Peyer's patch (tissue), 4 donors: ENCODE measurements at places on chromosomes 4 and X. TPM values are rescaled to one million over a fixed set of nuclear protein-coding genes. Genes with fewer than 3 reads are reported as not detected.

Gene CLNK
- 4.1 TPM for total RNA-seq

Gene CPZ
- total RNA-seq = not detected

Gene MID1
- 19.6 TPM for total RNA-seq

Gene FAM114A1
- 65.0 TPM for total RNA-seq

Gene FAM9C
- total RNA-seq = 0.57 TPM

Gene KCNIP4
- 2.8 TPM for total RNA-seq

Gene SLIT2
- total RNA-seq = 3.3 TPM

Gene CTAG2
- not detected for total RNA-seq

Gene USP26
- not detected for total RNA-seq

- peak; percentile 71 for DNase-seq
Measured at GRCh38 chrX:56248492-56248891, 16.3 kb downstream of the KLF8 start.

DNA sequence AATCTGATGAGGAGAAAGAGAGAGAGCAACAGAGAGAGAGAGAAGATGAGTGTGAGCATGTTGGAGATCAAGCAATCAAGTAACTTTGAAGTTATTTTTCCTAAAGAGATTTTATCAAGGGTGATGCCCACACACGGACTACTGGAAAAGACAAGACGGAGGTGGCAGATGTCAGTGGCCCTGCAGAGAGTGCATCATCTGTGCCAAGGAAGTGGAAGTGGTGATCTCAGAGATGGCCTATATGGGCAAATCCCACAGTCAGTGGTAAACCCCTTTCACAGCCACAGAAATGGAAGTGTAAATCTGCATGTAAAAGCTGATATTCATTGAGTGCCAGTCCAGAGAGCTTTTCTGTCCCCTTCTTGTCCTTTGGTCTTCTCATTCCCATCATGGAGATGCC, 577.2 kb upstream of the AADAT start:
- no peak for DNase-seq

- DNase-seq = no peak
Measured at GRCh38 chr4:56857601-56858309, 36.3 kb upstream of the SPINK2 start.

- no peak for DNase-seq
Measured at GRCh38 chr4:183157215-183157614, 58.2 kb downstream of the WWC2 start.

GRCh38 chr4:86493460-86493859, 100.7 kb upstream of the PTPN13 start:
- no peak for DNase-seq

DNA sequence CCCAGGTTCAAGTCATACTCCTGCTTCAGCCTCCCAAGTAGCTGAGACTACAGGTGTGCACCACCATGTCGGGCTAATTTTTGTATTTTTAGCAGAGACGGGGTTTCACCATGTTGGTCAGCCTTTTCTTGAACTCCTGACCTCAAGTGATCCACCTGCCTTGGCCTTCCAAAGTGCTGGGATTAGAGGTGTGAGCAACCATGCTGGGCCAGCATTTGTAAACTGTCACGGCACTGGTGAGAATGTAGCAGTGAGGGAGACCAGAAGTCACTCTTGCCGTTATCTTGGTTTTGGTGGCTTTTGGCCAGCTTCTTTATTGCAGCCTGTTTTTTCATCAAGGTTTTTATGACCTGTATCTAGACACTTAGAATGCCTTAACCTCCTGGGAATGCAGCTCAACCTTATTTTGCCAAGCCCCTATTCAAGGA, 22.4 kb downstream of the PCDH18 start:
- no peak for DNase-seq

GRCh38 chrX:55908661-55909212, 191.2 kb downstream of the RRAGB start:
- peak; percentile 52 for DNase-seq

DNA sequence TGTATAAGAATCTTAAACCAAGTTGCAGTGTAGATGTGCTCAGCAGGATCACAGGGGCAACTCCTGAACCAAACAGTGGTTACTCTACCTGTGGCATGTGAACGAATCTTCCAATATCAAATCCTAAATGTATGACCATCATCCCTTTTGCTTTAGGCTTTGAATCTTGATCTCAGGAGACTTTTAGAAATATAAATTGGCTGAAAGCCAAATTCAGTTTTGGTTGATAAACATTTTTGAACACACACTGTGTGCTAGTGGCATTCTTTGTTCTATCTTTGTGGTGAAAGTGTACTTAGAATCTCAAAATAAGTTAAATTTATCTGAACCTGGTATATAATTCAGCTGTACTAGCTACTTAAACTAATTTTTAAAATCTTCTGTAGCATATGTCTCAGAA, 4.6 kb upstream of the ARHGAP6 start:
- DNase-seq = no peak

DNA sequence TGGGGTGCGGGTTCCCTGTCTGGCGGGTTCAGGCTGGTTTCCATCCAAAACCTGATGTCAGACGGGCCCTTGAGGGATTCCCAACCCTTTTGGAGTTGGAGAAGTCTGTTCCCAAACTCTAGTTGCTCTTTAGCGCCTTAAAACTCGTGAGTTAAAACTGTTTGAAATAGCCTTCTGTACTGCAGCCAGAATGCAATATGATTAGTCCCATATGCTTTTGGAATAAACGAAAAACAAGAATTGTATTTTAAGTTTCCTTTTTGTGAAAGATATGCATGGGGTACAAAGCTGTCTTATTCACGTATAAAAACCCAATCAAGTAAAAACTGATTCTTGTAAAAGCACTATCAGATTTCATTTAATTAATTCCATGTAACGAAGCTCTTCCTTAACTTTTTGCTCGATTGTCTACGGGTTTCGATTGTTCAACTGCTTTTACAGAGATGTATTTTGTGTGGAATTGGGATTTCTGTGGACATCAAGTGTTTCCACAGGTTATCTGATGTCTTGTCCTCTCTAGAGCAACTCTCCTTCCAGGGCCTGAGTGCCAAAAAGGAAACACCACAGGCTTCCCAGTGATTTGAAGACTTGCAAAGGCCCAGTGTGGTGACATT, 49.5 kb downstream of the CLDN34 start:
- DNase-seq = no peak

DNA sequence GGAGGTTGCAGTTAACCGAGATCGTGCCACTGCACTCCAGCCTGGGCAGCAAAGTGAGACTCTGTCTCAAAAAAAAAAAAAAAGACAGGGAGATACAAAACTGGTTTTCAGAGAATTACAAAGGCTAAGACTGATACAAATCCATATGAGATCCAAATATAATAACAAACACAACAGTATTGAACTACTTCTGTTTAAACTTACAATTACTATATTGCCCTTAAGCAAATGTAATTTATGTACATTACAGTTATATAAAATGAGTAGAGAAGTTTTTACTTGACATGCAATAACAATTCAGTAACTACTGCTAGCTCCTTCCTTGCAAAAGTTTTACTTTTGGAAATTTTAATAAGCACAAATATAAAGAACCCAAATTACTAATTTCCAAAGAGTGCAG, 52.6 kb upstream of the PABPC1L2A start:
- no peak for DNase-seq
